ENCODE measurements at places on chromosomes 16 and 17. TPM values are rescaled to one million over a fixed set of nuclear protein-coding genes. Genes with fewer than 3 reads are reported as not detected.

KCNJ2 gene
- total RNA-seq: 8.6 TPM

FN3K gene
- total RNA-seq: 6.9 TPM

ANKFN1 gene
- total RNA-seq: not detected

KRTAP1-1 gene
- not detected for total RNA-seq

SSTR5 gene
- total RNA-seq: not detected

KRTAP4-3 gene
- total RNA-seq: not detected

RAI1 gene
- total RNA-seq: 13.7 TPM

KRTAP4-8 gene
- not detected for total RNA-seq

TERB1 gene
- total RNA-seq: not detected

CCL13 gene
- not detected for total RNA-seq

EVPL gene
- total RNA-seq: under 0.01 TPM

PHKB gene
- total RNA-seq: 73.2 TPM

OSGIN1 gene
- 3.8 TPM for total RNA-seq

KRT28 gene
- total RNA-seq: not detected

TSNAXIP1 gene
- total RNA-seq: 1.3 TPM

TMC5 gene
- not detected for total RNA-seq

PLA2G10 gene
- not detected for total RNA-seq

ADAD2 gene
- not detected for total RNA-seq

TMIGD1 gene
- not detected for total RNA-seq

NEUROD2 gene
- not detected for total RNA-seq

CLUH gene
- total RNA-seq: 57.2 TPM

ABHD15 gene
- 19.7 TPM for total RNA-seq

SPIRE2 gene
- total RNA-seq: 2.2 TPM

CLEC18A gene
- total RNA-seq: 0.58 TPM

ST6GALNAC1 gene
- total RNA-seq: not detected

ACACA gene
- 66.0 TPM for total RNA-seq

NFE2L1 gene
- total RNA-seq: 106 TPM

GPR139 gene
- total RNA-seq: not detected

NPIPB13 gene
- total RNA-seq: 2.0 TPM

DCUN1D3 gene
- 27.8 TPM for total RNA-seq

CCDC200 gene
- not detected for total RNA-seq

FAM83G gene
- total RNA-seq: 15.9 TPM

All from smooth muscle cell of trachea (primary cell).